ENCODE measurements at places on chromosomes 1 and 21.

DNA sequence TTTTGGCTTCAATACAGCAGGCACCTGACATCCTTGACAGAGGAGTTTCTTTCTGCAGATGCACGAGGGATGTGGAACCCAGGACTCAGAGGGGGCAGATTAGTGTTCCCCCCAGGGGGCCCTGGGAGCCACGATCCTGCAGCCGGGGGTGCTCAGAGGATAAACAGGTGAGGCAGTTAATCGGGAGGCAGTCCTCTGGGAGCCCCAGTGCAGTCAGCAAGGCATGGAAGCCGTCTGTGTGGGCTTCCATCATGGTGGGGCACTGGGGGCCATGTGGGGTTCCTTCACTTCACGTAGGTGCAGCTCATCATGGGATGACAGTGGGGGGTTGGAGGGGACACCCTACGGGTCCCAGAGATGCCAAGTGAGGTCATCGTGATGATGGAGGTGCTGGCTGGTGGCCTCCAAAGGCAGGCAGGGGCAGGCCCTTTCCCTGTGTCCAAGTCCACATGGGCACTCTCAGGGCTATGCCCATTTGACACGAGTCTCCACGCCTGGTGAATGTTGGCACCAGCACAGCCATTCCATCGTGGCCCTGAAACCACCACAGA lies 59.3 kb upstream of the ABCG1 start:
- DNase-seq = no peak

- no peak for DNase-seq
These were observed 78.8 kb upstream of the CD1D start for GRCh38 chr1:158101927-158102326.

GRCh38 chr1:64492424-64492823 lies 22.5 kb downstream of the CACHD1 start:
- no peak for DNase-seq

DNA sequence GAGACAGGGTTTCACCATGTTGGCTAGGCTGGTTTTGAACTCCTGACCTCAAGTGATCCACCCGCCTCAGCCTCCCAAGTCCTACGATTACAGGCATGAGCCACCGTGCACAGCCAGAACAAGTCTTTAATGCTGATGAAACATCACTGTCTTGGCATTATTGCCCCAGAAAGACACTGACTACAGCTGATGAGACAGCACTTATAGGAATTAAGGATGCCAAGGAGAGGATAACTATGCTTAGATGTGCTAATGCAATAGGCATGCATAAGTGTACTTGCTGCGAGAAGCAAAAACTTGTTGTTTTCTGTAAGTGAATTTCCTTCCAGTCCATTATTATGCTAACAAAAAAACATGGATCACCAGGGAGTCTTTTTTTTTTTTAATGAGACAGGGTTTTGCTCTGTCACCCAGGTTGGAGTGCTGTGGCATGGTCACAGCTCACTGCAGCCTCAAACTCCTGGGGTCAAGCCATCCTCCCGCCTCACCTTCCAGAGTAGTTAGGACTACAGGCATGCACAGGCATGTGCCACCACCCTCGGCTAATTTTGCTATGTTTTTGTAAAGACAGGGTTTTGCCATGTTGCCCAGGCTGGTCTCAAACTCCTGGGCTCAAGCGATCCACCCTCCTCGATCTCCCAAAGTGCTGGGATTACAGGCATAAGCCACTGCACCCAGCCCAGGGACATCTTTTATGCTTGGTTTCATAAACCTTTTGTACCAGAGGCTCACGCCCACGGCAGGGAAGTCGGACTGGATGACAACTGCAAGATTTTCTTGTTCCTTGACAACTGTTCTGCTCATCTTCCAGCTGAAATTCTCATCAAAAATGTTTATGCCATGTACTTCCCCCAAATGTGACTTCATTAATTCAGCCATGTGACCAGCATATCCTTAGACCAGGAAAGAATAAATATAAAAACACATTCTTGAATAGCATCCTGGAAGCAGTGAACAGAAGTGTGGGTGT lies 23.1 kb downstream of the RHEX start:
- no peak for DNase-seq

DNA sequence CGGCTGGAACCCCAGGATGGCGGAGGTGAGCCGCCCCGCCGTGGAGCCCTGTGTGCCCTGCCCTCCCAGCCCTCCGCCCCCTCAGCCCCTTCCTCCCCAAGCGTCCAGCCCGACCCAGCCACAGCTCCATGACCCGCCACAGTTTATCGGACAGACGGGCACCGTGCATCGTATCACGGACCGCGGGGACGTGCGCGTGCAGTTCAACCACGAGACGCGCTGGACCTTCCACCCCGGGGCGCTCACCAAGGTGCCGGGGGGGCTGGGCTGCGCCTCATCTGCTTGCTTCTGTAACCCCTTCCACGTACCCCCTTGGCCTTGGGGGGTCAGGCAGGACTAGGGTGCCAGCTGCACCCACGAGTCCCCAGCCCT lies 6.6 kb upstream of the MMP23B start:
- no peak for DNase-seq

DNA sequence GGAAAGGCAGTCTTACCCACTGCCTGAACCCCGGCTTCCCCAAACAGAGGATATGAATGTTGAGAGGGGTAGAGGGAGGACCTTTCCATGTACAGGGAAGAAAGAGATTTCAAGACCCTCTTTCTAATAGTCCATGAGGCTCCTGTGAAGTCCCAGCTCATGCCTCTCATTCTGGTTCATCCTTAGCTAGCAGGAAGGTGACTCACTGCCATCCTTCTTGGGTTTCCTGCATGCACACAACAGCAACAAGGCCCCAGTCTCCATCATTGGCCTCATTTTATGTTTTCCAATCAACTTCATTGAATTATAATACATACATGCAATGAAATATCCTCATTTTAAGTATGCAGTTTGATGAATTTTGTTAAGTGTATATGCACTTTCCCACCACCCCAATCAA lies 46.2 kb downstream of the SYT2 start:
- no peak for DNase-seq

DNA sequence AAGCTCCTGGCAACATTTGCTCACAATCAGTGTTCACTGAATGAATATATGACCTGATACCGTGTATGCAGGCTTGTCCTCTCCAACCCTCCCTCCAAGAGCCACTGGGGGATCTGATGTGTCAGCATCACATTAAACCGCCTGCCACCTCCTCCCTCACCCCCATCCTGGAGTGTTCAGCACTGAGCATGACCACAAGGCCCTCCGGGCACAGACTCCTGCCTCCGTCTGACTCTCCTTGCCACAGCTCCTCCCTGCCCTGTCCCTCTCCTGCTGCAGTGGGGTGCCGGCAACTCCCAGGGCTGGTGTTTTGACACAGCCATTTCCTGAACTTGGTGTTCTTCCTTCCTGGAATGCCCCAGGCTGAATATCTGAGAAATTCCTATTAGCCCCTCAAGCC lies 136.7 kb downstream of the FCRL5 start:
- DNase-seq = no peak

GRCh38 chr1:211155040-211155439 lies 21.1 kb upstream of the KCNH1 start:
- DNase-seq = no peak

All from HEK293T (cell line).